ENCODE measurements at places on chromosomes 7 and 10.

GRCh38 chr10:29314726-29315125 lies 25.9 kb downstream of the LYZL1 start:
- DNase-seq, result no peak

DNA sequence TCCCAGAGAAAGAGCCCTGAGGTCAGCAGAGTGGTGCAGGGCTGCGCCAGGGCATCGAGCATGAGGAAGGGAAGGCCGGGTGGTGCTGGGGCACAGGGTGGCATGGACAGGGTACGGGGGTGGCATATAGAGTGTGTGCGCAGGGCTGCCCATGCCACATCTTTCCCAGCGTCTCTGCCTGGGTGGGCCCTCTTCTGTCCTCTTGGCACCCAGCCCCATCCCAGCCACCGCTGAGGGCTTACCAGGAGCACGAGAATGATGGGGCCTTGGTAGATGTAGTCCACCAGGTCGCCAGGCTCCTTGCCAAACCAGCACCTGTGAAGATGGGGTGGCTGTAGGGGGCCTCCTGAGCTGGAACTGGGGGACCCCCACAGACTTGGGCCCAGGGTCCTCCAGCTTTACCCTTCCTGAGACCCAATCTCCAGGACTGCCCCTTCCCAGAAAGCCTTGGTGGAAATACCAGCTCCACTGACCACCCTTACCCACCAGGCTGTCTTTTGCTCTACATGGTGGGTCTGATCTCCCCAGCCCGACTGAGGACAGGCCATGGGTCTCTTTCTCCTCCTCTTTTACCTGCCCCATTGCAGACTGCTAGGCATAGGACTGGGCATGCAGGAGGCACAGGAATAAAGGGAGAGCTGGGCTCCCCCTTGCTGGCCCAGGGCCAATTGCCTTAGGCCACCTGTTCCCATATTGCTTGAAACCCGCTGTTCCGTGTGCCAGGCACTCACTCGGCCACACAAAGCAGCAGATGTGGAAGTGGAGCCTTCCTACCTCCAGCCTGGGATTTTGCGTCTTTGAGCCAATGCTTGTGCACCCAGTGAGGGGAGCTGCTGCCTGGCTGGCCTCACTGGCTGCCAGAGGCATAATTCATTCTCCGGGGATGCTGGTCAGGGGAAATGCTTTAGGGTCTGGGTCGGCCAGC lies 21.7 kb downstream of the CRHR2 start:
- DNase-seq, result no peak

- DNase-seq, result no peak
These were observed 551.8 kb upstream of the GALNT17 start for GRCh38 chr7:70580161-70580560.

- no peak for DNase-seq
These were observed 358.1 kb downstream of the GATA3 start for GRCh38 chr10:8412541-8412940.

DNA sequence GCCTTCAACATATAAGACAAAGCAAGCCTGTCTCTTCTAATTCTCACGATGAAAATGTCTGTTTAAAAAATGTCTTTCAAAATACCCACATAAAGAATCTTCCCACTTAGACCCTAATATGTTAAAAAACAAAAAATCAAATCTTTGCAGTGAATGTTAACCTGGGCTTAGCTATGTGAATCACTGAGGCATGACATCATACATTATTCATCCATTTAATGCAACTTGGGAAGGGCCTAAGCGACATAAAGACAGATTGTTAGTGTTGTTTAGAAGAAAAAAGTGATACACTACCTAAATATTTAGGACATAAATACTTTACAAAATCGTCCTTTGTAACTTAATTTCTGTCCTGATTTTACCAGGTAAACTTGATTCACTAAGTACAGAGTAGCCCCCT lies 648.5 kb upstream of the NRP1 start:
- no peak for DNase-seq

- no peak for DNase-seq
These were observed at the start of gene OR2A5 for GRCh38 chr7:144048648-144049047. TSS of gene OR2A5 (plus strand) at chr7:144048948. CDS start at chr7:144050402, 1,454 bp downstream.

- no peak for DNase-seq
These were observed 44.2 kb downstream of the RAB11FIP2 start for GRCh38 chr10:118002581-118002980.

DNA sequence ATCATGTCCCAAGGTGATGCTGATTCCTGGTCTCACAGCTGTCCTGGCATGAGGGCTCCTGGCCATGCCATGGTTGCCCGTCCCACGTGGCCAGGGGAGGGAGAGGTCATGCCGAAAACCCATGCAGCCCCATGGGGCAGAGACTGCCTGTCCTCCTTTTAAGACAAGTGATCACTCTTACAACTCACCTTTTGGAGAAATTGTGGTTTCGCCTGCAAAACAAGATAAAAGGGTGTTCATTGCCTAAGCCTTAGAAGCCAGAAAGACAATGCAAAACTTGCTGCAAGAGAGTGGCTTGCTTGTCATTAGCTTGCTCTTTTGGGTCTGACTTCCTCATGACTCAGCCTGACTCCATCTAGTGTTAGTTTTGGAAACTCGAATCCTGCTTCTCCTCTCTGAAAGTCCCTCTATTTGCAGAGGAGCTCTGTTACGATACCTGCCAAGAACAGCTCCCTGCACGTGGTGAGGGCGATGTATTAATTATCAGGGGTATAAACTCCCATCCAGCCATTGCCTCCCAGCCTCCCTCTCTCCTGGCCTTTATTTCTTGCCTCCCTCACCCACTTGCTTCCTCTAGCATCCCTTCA lies 26.7 kb downstream of the TMEM273 start:
- no peak for DNase-seq

DNA sequence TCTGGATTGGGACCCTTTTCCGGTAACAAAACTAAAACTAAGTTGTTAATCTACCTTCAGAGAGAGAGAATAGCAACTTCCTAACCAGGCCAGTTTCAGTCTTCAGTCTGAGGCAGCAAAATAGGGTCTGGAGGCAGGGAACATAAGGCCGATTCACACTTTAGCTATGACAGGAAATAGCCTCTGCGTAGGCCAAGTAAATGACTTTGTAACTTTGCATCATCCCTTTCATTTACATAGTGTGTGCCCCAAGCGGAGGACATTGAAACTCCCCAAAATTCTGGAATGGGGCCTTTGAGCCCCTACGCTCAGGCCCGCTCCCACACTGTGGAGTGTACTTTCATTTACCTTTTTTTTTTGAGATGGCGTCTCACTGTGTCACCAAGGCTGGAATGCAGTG lies 1.7 kb upstream of the UPP1 start:
- no peak for DNase-seq

DNA sequence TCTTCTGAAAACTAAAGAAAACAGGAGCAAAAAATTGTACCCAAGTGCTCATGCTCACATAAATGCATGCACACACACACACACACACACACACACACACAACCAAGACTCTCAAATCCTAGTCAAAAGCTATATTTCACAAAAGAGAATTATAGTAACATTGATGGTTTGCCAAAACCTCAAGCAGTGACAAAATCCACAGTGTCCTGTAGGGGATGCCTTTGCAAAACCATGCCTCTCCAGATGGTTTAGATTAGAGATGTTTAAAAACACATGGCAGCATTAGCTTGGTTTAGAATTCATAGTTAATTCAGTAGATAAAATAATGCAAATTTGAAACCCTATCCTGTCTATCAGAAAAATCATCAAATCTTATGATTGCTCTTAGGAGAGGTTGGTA lies 232.2 kb downstream of the DYNC1I1 start:
- no peak for DNase-seq

- DNase-seq, result no peak
These were observed 70.5 kb upstream of the KCTD7 start for GRCh38 chr7:66558201-66558641.

DNA sequence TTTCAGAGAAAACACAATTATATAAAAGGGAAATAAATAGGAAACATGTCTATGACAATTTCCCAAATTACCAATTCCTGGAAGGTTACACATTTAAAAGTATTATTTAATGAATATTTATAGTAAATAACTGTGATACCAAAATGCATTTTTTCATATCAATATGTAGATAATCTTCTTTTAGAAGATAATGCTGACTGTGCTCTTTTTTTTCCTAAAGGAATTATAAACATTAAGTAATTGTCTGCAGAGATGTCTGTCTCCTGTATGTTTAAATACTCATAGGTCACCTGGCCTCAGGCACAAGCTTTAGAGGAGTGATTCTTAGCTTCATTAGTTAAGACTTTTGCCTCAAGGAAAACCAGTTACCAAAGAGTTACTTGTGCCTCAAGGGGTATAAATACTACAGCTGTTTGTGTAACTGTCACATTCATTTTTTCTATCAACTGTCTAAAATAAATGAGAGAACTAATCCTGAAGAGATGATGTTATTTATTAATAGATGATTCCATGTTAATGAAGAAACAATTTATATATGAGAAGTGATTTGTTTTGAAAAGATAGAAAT lies 77.1 kb downstream of the DNAJC1 start:
- DNase-seq, result no peak

DNA sequence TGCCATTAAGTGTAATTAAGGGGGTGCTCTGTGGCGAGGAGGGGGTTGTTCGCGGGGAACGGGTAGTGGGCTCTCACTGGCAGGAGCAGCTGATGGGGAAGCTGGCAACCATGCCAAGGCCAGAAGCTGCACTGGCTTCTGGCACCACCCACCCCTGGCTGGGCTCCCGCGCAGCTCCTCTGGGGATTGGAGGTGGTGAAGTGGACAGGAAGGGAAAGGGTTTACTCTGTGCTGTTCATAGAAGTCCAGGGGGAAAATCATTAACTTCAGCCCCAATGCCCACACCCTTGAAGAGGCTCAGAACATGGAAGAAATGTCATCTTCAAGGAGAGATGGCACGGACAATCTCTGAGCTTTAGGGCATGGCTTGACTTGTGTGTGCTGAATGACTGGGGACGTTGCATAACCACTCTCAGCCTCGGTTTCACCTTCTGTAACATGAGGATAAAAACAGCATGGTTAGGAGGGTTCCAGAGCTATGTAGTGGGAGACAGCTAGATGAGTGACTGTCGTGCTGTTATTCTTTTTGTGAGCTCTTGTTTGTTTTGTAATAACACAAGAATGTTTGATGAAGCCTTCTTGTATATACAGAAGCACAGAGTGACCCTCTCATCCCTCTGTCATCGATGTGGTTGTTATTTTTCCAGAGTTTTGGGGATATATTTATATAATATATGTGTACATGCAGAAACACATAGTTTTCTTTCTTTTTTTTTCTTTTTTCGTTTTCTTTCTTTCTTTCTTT lies 29.9 kb downstream of the KAZALD1 start:
- DNase-seq, result no peak

- DNase-seq, result no peak
These were observed 194.9 kb downstream of the SUGCT start for GRCh38 chr7:40329601-40330153.

DNA sequence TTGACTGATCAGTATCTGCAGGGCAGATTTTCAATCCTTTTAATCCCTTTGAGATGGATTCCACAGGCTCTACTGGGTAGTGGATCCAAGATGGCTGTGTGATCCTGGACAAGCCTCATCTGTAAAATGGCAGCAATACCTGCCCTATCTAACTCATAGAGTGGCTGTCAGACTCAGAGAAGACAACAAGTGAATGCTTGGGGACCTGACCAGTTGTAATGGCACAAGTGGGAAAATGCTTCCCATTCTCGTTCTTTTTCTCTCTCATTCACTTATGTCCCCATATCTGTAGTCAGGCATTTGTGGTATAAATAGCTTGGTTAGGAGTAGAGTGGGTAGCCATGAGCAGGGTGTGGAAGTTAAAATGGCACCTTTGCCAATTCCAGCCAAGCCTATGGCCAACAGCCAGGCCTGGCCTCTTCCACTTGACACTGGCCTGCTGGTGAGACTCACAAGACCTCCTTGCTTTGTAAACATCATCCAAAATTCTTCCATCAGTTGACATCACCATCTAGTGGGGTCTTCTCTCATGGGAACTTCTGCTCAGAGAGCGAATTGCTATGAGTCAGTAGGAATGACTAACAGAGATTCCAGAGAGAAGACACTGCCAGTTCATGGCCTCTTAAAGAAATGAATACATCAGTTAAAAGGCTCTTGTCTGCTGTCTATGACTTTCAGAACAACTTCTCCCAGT lies 150.1 kb downstream of the PLPP4 start:
- DNase-seq, result no peak

GRCh38 chr10:132916421-132916841 lies 25.9 kb downstream of the CFAP46 start:
- DNase-seq, result no peak

- no peak for DNase-seq
These were observed 132.1 kb downstream of the CCDC3 start for GRCh38 chr10:12869427-12869826.

DNA sequence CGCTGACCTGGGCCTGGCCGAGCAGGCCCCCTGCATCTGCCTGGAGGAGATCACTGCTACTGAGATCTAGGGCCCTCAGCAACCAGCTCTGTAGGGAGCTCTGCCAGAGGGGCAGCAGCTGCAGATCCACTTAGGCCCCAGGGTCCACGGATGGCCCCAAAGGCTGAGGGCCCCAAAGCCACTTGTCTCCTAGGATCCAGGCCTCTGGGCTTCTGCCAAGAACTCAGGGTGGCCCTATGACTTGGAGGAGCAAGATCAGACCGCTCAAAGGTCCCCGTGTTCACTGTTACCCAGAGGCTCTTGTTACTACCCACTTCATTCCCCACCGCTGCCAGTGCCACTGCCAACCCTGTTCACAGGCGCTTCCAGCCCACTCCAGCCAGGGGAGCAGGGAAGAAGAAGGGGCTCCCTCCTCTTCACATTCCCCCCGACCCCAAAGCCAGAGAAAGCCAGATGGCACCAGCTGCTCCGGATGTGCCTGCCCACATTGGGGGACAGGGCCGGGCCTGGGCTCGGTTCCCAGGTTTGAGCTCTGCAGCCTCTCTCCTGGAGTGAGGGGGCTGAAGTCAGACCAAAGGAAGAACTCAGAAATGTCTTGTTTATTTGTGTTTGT lies 7.6 kb downstream of the LZTS2 start:
- DNase-seq, result no peak

DNA sequence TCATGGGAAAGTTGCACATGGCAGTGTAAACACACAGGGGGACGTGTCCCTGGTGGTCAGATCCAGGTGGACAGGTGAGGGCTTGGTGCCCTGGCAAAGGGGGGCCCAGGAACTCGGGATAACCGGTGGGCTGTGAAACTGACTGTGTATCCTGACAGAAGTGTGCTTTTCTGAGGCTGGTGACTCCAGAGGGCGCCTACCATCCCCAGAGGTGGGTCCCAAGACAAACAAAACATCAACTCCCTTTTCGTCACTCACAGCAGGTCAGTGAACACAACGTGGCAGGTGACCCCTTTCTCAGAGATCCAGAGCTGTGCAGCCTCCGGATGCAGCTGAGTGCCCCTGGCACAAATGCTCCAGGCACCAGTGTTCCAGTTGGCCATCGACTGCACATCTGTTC lies 56.0 kb upstream of the DDC start:
- DNase-seq, result no peak

- DNase-seq, result no peak
These were observed 32.8 kb downstream of the SLC16A12 start for GRCh38 chr10:89502549-89502948.

DNA sequence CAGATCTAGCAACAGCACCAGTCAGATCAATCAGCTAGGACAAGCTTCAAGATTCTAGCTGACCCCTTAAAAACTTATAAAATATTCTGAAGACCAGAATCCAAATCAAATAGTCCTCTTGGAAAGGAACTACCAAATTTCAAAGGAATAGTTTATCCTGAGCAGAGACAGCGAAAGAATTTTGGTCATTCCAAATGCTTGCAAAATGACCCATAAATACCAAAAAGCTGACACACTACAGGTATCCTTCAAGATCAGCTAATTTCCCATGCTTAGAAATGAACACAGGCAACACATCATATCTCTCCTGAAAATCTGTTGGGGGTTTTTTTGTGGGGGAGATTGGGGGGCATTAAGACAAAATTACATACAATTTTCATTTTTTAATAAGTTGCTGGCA lies 78.8 kb downstream of the PDSS1 start:
- DNase-seq, result no peak

GRCh38 chr7:95394370-95394769 lies 1.8 kb downstream of the PON3 start:
- DNase-seq, result no peak

Measured in NCI-H1417 treated with DMSO at 0.1 percent for 48 hours (cell line).